Esophagus squamous epithelium (tissue), 5 donors: ENCODE measurements at places on chromosomes 5 and 9. TPM values are rescaled to one million over a fixed set of nuclear protein-coding genes. Genes with fewer than 3 reads are reported as not detected.

DNA sequence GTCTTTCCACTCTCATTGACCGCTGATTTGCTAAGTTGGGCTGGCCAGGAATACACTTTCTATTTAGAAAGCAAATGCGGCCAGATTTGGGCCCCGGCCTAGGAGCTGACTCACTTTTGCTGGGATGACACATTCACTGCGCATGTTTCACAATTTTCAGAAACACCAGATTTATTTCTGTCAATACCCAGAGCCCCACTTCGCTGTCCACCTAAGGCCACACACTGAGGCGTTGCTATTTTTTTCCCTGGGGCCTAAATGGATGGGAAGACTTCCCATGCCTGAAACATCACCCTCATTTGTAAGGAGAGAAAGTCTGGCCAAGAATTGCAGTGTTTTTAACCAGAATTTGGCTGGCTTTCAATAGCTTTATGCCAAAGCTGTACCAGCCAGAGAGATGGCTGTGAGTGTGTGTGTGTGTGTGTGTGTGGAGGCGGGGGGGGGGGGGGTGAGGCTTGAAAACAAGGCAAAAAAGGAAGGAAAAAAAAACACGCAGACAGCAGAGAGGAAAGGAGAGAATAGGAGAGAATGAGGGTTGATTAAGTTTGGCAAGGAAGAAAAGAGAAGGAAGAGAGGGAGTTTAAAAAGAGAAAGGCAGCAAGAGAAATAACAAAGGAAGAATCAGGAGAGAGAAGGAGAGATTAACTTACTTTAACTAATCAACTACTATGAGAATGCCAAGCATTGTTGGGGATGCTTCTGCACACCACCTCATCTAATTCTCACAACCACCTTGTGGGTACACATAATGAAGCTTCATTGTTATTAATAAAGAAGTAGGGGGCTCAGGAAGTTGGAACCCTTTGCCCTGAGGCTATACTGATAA is 261.4 kb upstream of the KLF4 start:
- DNase-seq = no peak

GRCh38 chr9:90838581-90839154 is 37.0 kb downstream of the SYK start:
- DNase-seq = no peak

DNA sequence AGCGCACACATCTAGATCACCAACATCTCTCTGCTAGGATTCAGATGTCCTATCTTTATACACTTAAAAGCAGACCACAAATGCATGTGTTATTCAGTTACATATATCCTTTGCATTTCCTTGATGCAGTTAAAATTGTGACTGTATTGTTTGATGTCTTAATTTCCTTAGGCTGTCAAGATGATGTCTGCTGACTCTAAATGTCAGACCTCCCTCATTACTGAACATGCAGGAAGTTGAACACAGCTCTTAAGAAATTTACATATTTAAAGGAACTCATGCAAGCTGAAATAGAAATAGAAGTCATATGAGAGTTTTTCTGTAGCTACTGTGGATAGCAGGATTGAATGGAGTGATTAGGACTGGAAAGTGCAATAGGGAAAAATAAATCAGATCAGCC is 336.5 kb upstream of the SEMA6A start:
- DNase-seq = no peak

GRCh38 chr5:6408627-6409446 is 30.5 kb upstream of the MED10 start:
- no peak for DNase-seq

DNA sequence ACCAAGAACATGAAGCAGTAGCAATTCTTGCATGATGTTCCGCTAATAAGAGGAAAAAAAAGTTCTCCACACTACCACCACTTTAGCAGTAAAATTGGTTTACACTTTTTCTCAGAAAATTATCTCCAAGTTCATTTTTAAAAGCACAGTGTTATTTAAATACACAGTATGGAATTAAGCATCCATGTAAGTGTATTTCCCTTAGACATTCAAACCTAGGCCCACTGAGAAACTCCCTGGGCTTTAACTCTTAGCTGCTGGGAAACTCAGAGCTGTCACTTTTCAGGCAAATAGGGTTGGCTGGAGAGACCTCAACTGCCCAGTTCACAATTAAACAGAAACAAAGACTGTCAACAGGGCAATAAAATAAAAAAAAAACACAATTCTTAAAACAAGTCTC is 2.7 kb downstream of the GNAQ start:
- DNase-seq = no peak

GRCh38 chr5:118990582-118990981 is 2.2 kb upstream of the DTWD2 start:
- no peak for DNase-seq

DNA sequence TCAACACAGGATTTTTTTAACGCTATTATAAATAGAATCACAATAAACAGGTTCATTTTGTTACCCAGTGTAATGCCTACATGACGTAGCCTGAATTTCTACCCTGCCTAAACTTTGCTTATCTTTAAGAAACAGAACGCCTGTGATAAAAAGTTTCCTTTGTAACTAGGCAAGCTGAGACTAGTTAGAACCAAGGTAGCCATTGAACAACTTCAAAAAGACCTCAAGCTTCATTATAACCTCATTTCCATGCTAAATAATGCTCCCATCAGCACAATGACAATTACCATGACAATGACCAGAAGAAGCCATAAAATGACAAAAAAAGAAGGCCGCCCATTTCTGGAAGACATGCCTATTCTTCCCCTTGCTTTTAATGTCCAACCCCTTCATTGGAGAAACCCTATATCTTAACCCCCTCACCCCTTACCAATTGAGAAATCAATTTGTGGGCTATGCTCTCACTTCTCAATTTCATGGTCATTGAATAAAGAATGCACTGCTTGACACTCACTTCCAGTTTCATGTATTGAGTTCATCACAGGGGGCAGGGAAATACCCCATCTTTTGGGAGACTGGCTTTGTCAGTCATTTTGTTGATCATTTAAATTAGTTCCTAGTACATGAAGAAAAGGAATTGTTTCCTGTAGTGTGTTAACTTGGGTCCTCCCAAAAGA is 276.8 kb downstream of the MCTP1 start:
- DNase-seq = no peak

- no peak for DNase-seq
Measured at GRCh38 chr5:172841256-172841655, 7.2 kb downstream of the ERGIC1 start.

DNA sequence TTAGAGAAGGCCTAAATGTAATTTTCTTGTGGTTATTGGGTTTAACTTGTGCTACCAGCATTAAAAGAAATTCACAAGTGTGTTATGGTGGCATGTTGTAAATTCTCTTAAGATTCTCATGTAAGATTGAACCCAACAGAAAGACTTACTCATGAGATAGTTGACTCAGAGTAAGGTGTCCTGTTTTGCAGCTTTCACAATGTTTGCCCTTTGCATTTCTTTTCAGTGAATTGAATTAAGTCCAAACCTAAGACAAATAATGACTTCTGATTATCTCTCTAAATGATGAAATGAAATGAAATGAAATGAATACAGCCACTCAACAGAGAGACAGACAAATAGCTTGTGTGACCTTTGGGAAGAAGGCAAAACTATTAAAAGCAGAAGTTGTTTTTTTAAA is 1696.9 kb upstream of the WWC1 start:
- no peak for DNase-seq

GRCh38 chr5:78810098-78810920 is 161.7 kb upstream of the LHFPL2 start:
- no peak for DNase-seq

- no peak for DNase-seq
Measured at GRCh38 chr5:132646583-132647266, 11.2 kb upstream of the IL13 start.

GRCh38 chr9:31071606-31072286 is 1312.7 kb upstream of the ACO1 start:
- DNase-seq = no peak

- no peak for DNase-seq
Measured at GRCh38 chr5:51379331-51379700, 3.9 kb upstream of the ISL1 start.

DNA sequence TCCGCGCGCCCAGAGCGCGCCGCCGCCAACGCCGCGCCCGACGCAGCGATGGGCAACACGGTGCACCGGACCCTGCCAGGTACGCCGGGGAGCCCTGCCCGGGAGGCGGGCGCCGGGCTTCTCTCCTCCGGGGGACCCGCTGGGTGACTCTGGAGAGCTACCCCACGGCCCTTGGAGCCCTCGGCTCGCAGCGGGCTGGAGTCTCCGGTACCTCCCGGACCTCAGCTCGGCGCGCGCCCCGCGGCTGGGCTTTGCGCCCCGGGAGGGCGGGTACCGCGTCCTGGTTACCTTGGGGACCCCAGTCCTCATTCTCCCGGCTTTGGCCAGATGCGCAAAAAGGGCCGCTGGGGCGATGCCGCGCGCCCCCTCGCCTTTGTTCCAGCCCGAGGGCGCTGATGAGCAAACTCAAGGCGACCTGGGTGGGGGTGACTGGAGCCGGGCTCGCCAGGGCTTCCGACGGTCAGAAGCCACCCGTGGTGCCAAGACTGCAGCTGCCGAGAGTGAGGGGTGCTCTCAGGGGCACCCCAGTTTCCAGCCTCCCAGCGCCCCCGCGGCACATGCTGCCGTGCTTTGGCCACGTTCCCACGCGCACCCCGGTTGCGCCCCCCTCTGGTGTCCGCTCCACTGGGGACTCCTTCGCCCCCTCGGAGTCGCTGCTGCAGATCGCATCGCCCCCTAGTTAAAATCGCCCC is 442 bp downstream of the NEURL1B start:
- DNase-seq = no peak

DNA sequence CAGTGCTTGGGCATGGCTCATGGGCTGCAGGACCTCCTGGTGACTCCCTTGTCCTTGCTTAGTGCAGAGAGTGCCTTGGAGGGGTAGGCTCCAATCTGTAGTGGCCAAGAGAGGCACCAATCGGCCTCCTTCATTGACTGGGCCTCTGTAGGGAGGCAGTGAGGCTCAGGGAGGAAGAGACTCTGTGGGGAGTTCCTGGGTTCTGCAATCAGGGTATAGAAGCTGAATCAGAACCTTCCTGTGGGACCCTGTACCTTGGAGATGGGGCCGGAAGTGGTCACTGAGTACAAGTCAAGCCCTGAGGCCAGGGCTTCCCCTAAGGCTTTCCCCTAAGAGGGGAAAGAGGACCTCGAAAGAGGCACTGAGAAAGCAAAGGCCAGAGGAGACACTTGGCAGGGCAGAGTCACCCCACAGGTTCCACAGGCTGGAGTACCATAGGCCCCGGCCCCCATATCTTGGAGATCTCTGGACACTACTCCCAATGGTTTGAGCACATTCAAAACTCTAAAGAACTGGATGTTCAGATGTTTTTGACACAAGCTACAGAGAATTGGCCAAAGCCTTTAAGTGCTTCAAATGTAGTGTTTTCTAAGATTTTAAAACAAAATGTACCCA is 190.5 kb downstream of the HSPA4 start:
- no peak for DNase-seq

PCA3 gene
- total RNA-seq = not detected

MCC gene
- total RNA-seq = 45.4 TPM

SHOC1 gene
- 5.8 TPM for total RNA-seq

COX7C gene
- 514 TPM for total RNA-seq
